Right lobe of liver (tissue), 6 donors: ENCODE measurements at places on chromosomes 7 and 10. TPM values are rescaled to one million over a fixed set of nuclear protein-coding genes. Genes with fewer than 3 reads are reported as not detected.

DNA sequence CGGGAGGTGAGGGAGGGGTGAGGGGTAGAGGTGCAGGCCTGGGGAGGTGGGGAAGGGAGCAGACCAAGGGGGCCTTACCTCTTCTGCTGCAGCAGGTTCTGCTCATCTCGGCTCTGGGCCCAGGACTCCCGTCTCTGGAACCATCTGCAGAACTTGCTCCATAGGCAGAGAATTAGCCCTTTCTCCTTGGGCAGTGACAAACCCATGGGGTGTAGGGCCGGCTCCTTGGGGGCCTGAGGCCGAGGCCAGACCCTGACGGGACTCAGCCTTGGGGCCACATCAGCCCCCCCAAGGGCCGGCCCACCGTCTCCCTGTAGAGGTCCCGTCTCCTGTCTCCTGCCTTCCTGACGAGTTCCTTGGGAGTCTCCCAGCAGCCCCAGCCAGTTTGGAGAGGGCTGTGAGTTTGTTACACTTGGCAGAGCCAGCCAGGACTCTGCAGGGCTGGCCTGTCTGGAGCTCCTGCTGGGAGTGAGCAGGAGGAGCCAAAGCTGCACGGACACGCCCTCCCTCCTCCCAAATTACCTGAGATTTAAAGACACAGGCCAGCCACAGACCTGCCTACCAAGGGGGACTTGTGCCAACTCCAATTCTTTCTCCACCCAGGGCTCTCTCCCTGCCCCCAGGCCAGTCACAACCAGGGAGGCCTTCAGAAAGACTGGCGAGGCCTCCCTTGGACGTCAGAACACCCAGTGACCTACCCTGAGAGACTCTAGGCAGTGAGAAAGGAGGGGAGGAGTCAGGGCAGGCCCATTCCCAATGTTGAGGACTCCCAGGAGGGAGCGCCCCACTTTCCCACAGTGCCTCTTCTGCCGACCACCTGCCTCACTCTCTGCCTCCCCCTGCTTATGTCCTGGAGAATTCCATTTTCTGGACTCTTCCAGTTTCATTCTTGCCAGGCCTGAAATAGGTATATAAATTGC, at the start of gene TRPV6:
TSS of gene TRPV6 (minus strand) at position 435 of the 920 bp plus-strand sequence.
- peak; percentile 48 for DNase-seq

DNA sequence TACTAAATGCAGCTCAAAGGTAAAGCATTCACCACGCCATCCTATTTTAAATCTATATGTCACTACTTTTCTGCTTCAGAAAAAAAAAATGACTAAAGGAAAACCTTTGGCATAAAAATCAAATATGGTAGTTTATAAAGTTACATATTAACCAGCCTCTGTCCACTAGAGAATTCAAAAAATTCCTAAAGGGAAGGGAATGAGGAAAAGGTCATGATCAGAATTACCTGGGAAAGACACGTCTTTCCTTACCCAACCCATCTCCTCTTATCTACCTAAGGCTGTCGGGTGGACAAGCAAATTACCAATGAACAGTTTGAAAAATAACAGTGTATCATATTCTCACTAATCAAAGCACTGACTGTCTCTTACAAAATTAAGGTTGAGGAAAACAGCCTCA, 100.7 kb upstream of the TMEM106B start:
- DNase-seq = no peak

FLNC gene
- total RNA-seq = 1.3 TPM

ENTPD1 gene
- total RNA-seq = 1.8 TPM

GSDME gene
- 4.7 TPM for total RNA-seq
